ENCODE measurements at places on chromosomes 16 and 17. TPM values are rescaled to one million over a fixed set of nuclear protein-coding genes. Genes with fewer than 3 reads are reported as not detected.

DNA sequence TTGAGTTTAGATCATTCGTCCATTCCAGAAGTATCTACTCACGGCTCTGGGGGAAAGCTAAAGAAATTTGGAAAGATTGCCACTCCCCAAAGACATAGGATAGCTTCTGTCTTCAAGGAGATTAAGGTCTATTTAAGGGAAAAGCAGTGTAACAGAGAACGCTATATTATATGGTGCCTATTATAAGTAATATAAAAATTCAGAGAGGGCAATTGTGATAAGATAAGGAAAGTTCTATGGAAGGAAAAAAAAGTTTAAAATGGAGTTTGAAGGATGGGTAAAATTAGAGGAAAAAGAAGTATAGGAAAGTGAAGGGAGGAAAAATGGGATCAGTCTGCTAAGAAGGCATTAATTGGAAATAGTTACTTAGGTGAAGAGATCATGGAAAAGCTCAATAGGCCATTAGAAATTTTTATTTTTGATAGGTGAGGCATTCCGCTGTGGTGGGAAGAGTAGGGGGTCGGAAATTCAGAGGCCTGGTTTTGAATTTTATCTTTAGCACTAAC lies 690 bp upstream of the CDC27 start:
- no peak for DNase-seq

GRCh38 chr17:73575470-73576221 lies 68.6 kb downstream of the SDK2 start:
- no peak for DNase-seq

The KRT40 gene
- total RNA-seq = not detected

The CDH5 gene
- total RNA-seq = 0.34 TPM
